ENCODE measurements at places on chromosomes 3 and 15.

DNA sequence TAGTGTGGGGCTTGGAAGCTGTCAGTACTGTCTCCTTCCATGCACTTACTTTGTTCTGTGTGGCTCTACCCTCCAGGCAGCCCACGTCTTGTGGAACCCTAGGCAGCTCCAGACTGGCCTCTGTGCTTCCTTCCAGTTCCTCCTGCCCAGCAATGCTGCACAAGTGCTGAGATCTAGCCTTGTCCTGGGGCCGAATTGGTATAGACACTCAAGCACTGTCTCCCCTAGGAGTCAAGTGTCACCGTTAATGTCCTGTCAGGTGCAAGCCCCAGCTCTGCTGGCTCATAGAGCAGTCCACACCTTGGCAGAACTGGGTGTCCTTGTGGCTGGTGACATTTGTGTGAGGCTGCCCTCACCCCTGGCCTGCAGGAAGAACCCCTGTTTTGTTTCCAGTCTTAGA, 130.1 kb downstream of the EEFSEC start:
- no peak for DNase-seq

DNA sequence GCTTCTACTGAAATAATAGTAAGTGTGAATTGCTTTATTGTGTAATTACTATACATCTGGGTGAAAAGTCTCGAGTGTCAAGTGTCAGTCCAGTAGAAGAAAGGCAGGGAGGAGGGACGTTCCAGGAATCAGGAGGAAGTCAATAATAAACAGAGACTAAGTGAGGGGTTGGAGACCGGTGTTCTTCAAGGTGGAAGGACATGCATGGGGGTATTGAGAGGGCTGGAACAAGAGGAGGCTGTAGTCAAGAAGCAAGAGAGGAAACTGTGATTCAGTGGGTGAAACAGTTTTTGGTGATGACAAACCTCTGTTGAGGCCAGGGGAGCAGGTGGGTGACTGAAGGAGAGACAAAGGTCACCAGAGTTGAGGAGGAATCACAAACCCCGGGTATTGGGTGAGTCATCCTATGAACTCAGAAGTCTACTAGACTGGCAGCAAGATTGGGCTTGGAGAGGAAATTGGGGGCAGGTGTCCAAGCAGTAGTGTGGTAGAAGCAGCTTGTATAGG, 11.6 kb upstream of the SCAMP5 start:
- DNase-seq, result no peak

DNA sequence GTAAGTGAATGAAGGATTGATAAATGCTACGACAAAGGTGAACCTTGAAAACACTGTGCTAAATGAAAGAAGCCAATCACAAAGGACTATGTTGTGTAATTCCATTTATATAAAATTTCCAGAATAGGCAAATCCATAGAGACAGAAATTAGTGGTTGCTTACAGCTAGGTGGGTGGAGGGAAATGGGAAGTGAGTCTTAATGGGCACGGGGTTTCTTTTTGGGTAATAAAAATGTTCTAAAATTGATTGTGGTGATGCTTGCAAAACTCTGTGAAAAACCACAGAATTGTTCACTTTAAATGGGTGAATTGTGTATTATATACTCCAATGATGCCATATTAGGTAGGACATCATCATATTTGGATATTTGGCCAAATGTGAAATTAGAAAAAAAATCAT, 20.9 kb upstream of the TEX9 start:
- no peak for DNase-seq

DNA sequence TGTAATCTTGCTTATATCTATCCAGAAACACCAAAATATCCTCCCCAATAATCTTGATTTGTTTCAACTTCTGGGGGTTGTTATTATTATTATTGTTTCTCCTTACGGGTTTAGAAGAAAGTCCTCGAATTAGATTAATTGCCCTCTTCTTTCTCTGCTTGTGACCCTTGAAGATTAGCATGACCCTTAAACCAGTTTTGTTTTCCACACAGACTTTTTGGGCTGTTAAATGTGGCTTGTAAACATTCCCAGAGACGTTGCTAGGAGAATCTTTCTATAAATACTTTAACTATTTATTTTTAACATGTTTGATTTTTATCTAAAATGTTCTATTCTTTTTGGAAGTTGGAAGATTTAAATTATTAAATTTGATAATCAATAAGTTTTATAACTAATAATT, 4.3 kb upstream of the SUCNR1 start:
- DNase-seq, result no peak

- DNase-seq, result no peak
Measured at GRCh38 chr15:91737151-91737818, 116.2 kb upstream of the SLCO3A1 start.

DNA sequence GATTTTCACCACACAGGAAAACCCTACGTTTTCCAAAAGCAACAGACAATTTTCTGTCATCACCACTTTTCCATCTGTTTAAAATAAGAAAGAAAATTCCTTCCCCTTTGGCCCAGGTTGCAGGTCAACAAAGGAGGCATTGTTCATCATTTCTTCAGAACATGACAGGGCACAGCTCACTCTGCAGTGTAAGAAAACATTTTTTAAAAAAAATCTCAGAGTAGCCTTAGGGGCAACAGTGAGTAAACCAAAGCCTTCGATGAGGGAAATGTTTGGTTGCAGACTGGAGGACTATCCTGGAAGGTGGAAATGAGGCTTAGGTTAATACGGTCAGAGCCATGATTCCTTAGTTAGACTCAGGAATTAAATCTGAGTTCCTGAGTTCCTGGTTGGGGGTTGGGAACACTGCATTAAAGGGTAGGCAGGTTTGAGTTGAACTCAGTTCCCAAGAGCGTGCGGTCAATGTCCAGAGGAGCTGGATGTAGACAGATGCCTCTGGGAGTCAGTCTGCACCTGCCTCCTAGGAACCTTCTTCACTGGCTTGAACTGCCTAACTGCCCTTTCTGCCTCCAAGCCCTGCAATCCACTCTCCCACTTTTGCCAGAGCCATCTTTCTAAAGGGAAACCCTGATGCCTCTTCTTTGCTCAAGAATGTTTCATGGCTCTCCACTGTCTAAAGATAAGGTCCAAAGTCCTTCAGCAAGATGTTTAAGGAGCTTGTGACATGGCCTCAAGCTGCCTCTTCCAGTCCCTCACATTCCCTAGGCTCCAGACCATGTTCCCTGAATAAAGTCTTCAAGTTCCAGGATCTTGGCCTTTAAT, 3.3 kb upstream of the HES1 start:
- no peak for DNase-seq

- no peak for DNase-seq
Measured at GRCh38 chr3:159763602-159764489, 224.8 kb upstream of the IL12A start.

DNA sequence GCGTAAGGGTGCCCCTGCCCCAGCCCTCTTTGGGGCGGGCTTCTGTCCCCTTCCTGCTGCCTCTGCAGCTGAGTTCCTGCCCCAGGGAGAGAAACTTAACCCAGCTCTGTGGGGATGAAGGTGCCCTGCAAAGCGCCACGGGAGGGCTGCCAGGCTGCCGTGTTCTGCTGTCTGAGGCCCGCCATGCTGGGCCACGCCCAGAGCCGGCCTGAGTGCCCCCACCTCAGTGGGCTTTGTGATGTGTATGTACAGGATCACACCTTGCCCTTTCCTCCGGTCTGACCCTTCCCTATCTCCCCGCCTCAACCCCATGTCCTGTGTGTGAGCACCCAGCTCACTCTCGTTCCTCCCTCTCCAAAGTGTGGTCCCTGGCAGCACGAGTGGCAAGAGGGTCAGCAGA, 22.6 kb downstream of the C15orf39 start:
- no peak for DNase-seq

- no peak for DNase-seq
Measured at GRCh38 chr3:58464866-58465265, 27.0 kb upstream of the KCTD6 start.

DNA sequence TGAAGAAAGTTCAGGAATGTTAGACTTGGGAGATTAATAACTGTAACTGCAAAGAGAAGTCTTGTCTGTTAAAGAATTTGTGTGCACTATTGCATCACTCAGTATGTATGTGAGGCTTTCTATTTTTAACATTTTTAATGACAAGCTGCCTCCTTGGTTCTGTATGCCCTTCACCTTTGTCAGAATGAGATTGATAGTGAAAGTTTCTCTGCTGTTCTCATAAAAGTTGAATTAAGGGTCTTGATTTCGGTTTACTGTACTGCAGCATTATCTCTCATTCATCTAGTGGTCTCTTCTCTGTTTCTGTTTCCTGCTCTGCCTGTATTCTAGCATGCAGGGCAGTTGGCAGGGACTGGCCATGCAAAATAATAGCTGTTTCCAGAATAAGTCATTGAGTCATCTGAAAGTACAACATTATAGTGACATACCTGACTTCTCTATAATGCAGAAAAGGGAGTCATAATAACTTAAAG, 454.9 kb downstream of the IL5RA start:
- DNase-seq, result no peak

DNA sequence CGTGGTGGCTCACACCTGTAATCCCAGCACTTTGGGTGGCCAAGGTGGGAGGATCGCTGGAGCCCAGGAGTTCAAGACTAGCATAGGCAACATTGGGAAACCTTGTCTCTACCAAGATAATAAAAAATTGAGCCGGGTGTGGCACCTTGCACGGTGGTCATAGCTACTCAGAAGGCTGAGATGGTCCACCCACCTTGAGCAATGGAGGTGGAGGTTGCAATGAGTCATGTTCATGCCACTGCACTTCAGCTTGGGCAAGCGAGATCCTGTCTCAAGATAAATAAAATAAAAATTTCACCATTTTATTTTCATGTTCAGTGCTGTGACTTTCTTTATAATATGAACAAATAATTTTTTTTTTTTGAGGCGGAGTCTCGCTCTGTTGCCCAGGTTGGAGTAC, 12.5 kb downstream of the MAPK6 start:
- no peak for DNase-seq

Measured in retinal pigment epithelial cell (primary cell).